ENCODE measurements at places on chromosomes 3 and 15. TPM values are rescaled to one million over a fixed set of nuclear protein-coding genes. Genes with fewer than 3 reads are reported as not detected.

GRCh38 chr3:16912400-16913263 is 27.9 kb downstream of the PLCL2 start:
- DNase-seq, result no peak

DNA sequence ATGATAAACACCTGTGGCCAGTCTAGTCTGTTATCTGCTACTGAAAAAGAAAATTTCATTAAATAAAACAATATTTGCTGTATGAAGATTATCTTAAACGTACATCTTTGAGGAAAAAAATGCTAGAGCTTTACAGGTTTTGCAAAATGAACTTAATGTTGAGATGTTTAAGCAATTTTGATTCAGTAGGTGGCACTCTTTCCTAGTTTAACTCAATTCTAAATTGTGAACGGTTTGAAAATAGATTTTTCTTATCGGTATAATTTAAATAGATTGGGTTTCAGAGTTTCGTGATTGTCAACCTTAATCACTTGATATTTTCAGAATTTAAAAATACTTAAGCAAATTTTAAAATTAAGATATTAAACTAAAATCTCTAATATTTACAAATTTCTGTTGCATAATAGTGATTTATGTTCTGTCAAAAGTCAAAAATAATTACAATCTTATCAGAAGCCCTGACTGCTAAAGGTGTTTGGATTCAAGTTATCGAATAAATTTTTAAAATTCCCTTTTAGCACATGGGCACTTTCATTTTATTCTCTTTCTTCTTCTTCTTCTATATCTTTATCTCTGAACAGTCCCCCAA is 7.0 kb upstream of the RNF111 start:
- DNase-seq, result no peak

DNA sequence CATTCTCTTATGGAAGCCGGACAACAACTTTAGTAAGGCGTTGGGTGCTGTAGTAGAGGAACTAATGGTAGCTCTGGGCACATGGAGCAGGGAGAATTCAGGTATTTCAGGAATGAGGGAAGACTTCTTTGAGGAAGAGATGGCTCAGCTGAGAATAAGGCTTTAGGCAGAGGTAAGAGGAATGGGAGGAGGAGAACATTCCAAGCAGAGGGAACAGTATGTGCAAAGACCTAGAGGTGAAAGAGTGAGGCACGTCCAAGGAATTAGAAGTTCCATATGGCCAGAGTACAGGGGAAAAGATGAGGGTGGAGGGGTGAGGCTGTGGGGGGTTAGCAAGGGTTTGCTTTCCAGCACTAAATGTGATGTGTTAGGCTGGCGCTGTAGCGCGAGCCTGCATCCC is 1.6 kb upstream of the SV2B start:
- no peak for DNase-seq

RTP1 gene
- total RNA-seq, result not detected

ADCY5 gene
- not detected for total RNA-seq

DNA sequence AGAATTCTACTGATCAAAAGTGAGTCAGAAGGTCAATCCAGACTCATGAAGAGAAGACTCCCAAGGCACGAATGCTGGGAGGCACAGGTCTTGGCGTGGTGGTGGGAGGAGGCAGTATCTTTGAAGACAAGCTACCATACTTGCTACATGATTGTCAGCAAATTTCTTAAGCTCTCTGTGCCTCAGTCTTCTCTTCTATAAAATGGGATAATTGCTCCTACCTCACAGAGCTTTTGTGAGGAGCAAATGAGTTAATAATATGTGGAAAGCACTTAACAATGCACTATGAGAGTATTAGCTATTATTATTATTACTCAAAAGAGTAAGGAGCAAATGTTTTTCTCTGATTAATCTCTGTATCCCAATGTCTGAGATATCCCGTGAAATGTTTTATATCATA is 36.2 kb downstream of the EHD4 start:
- DNase-seq, result no peak

GRCh38 chr3:72664184-72664975 is 183.9 kb downstream of the SHQ1 start:
- no peak for DNase-seq

GRCh38 chr3:115666081-115666480 is 42.8 kb downstream of the GAP43 start:
- no peak for DNase-seq
